ENCODE measurements at places on chromosomes 3 and 15.

DNA sequence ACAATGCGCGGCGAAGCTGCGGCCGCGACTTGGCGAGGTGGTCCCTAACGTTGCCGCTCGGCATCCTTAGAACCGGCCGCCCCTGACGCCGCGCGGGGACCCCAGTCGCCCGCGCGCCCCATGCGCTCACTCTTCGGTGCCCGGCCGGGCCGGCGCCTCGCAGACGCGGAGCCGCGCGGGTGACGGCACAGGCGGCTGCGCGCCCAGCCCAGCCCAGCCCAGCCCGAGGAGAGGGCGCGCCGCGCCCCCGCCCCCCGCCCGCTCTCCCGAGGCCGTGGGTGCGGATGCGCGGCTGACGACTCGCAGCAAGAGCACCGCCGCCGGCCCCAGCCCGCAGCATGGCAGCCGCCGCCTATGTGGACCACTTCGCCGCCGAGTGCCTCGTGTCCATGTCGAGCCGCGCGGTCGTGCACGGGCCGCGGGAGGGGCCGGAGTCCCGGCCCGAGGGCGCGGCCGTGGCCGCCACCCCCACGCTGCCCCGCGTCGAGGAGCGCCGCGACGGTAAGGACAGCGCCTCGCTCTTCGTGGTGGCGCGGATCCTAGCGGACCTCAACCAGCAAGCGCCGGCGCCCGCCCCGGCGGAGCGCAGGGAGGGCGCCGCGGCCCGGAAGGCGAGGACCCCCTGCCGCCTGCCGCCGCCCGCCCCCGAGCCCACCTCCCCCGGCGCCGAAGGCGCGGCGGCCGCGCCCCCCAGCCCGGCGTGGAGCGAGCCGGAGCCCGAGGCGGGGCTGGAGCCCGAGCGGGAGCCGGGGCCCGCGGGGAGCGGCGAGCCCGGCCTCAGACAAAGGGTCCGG, 437 bp downstream of the KLF13 start:
- DNase-seq: no peak

DNA sequence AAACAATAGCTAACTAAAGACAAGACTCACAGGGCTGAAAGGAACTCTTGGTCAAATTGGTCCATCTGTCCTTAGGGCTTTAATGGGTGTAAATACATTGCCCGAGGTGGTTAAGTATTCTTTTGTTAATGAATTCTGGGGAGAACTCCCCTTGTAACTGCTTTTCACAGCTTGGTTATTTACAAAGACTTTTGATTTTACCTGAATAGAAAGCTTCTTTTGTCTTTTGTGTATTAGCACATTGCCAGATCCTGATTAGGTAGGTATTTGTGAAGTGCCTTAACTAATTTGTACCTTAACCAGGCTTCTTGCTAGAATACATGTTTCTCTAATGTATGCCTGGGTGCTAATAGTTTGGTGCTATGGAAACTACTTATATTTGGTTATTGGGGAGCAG, 14.0 kb downstream of the CHD2 start:
- DNase-seq: no peak

- DNase-seq: no peak
These were observed 63.5 kb downstream of the KAT2B start for GRCh38 chr3:20103731-20104130.

GRCh38 chr15:26504009-26504408, 268.9 kb downstream of the GABRB3 start:
- no peak for DNase-seq

GRCh38 chr15:101115786-101116680, 135.8 kb downstream of the CHSY1 start:
- DNase-seq: peak; percentile 18

- DNase-seq: no peak
These were observed 10.1 kb upstream of the FOXB1 start for GRCh38 chr15:59993950-59994401.

GRCh38 chr3:158863247-158863646, 61.4 kb downstream of the MFSD1 start:
- no peak for DNase-seq

DNA sequence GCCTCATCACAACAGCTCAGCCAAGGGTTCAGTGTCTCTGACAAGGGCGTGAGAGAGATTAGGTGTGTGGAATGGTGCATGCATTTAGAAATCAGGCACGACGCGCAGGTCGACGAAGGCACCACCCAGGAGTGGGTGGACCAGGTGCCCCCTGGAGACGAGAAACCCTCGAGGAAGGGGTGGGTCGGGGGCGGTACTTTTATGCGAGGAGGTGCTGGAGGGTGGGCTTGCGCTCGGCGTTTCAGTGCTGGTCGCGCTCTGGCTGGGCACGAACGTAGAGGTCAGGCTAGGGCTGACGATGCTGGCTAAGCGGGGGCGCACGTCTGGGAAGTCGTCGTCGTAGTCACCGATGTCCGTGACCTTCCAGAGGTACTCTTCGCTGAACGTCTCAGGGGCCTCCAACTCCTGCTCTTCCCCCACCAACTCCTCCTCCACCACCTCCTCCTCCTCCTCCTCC, 393 bp downstream of the ERICH6 start:
- peak; percentile 18 for DNase-seq

Measured in EL (cell line).